ENCODE measurements at places on chromosomes 16 and 17. TPM values are rescaled to one million over a fixed set of nuclear protein-coding genes. Genes with fewer than 3 reads are reported as not detected.
A peak's percentile ranks its signal among the peaks of the same experiment; 100 is the strongest.

Gene GJD3
- not detected for total RNA-seq

Gene CDIP1
- total RNA-seq, result 33.0 TPM

DNA sequence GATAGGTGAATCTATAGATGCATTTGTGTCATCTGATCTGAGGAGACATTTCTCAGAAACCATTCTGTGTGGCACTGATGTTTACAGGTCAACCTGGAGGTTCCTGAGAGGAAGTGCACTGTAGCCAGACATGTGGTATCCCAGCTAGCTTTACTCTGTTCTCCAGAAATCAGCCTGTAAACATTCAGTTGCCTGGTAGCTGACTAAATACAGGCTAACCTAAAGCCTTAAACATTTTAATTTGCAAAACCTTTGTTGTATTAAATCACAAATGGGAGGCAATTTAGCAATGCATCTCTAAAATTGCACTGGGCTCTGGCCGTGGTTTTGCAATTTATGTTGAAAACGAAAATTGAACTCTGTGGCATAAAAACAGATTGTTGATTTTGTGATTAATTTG lies 207.6 kb downstream of the FTO start:
- no peak for DNase-seq
- no peak overlapping the region for H3K27ac ChIP-seq
- H3K36me3 ChIP-seq, result peaks cover 9% of the 10 kb centered on the region
- peaks cover 29% of the 10 kb centered on the region for H3K4me1 ChIP-seq
- H3K27me3 ChIP-seq, result no peaks in the 10 kb centered on the region

DNA sequence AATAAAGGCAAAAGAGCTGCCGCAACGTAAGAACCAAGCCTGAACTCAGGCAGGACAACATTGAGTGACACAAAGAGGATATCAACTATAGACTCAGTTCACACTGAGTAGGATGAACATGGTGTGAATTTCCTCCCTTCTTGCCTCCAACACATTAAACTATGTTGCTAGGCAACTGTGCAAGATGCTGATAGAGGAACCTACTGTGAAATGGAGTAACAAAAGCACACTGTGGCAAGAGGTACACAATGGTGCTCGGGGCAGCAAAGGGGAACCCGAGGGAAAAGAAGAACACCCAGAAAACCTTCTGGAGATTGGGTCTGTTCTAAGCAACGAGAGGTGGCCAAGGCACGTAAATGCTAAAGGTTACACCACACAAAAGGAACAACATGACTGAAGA lies 34.1 kb downstream of the GRB2 start:
- peak overlapping the region; percentile 58 for H3K27ac ChIP-seq
- H3K4me3 ChIP-seq, result no peak overlapping the region
- no peaks in the 10 kb centered on the region for H3K27me3 ChIP-seq
- peaks cover 61% of the 10 kb centered on the region for H3K4me1 ChIP-seq
- no peak for DNase-seq

Gene KRT14
- total RNA-seq, result not detected

Gene UBALD1
- 21.3 TPM for total RNA-seq

- no peaks in the 10 kb centered on the region for H3K27me3 ChIP-seq
- peaks cover 4% of the 10 kb centered on the region for H3K36me3 ChIP-seq
- no peak overlapping the region for H3K27ac ChIP-seq
- no peak for DNase-seq
- no peak overlapping the region for H3K4me3 ChIP-seq
Measured at GRCh38 chr17:74805591-74805991, 29.4 kb upstream of the NAT9 start.

Gene TP53TG3D
- total RNA-seq, result 0.66 TPM

DNA sequence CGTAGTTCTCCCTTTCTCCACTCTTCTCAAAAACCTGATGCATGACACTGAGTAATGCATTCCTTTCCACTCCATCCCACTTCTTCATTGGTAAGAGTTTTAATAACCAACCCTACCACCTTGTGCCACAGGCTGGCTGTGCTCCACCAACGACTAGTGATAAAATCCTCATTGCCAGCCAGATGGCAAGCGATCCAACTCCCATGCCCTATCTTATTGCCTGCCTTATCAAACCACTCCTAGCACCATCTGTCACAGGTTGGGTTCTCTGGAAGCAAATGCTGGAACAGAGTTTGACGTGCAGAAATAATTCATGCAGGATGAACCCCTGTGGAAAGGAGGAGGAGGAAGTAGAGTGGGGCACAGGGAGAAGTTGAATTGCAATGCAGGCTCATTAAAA lies 99.5 kb downstream of the CHD9NB start:
- no peak overlapping the region for H3K27ac ChIP-seq
- H3K27me3 ChIP-seq, result peaks cover 12% of the 10 kb centered on the region
- H3K36me3 ChIP-seq, result no peaks in the 10 kb centered on the region
- no peak for DNase-seq
- no peaks in the 10 kb centered on the region for H3K4me1 ChIP-seq
- no peak overlapping the region for H3K4me3 ChIP-seq

Gene AHSP
- total RNA-seq, result not detected

- no peak overlapping the region for H3K4me3 ChIP-seq
- no peak for DNase-seq
- peaks cover 2% of the 10 kb centered on the region for H3K36me3 ChIP-seq
- peaks cover 2% of the 10 kb centered on the region for H3K4me1 ChIP-seq
- H3K27me3 ChIP-seq, result no peaks in the 10 kb centered on the region
- no peak overlapping the region for H3K27ac ChIP-seq
Measured at GRCh38 chr17:81067391-81067811, 32.5 kb downstream of the BAIAP2 start.

Gene CFAP119
- 3.7 TPM for total RNA-seq

Gene GUCY2D
- not detected for total RNA-seq

- H3K36me3 ChIP-seq, result no peaks in the 10 kb centered on the region
- no peaks in the 10 kb centered on the region for H3K4me1 ChIP-seq
- no peak for DNase-seq
- H3K4me3 ChIP-seq, result no peak overlapping the region
- H3K27me3 ChIP-seq, result no peaks in the 10 kb centered on the region
- H3K27ac ChIP-seq, result no peak overlapping the region
Measured at GRCh38 chr16:59783191-59783590, 1049.1 kb upstream of the GOT2 start.

GRCh38 chr17:45302649-45303173 lies 14.1 kb downstream of the MAP3K14 start:
- H3K4me3 ChIP-seq, result peak overlapping the region; percentile 55
- H3K4me1 ChIP-seq, result peaks cover 67% of the 10 kb centered on the region

DNA sequence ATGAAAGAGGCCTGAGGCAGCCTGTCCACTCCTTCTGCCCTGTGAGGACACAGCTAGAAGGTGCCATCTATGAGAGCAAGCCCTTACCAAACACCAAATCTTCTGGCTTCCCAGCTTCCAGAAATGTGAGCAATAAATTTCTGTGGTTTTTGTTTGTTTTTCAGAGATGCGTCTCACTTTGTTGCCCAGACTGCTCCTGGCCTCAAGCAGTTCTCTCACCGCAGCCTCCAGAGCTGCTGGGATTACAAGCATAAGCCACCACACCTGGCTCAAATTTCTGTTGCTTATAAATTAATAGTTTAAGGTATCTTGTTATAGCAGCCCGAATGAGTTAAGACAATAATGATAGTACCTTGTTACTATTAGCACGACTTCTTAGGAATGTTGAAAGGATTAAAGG lies 12.5 kb upstream of the SLC16A11 start:
- peaks cover 17% of the 10 kb centered on the region for H3K4me1 ChIP-seq
- H3K27ac ChIP-seq, result no peak overlapping the region
- H3K36me3 ChIP-seq, result no peaks in the 10 kb centered on the region
- H3K4me3 ChIP-seq, result no peak overlapping the region

DNA sequence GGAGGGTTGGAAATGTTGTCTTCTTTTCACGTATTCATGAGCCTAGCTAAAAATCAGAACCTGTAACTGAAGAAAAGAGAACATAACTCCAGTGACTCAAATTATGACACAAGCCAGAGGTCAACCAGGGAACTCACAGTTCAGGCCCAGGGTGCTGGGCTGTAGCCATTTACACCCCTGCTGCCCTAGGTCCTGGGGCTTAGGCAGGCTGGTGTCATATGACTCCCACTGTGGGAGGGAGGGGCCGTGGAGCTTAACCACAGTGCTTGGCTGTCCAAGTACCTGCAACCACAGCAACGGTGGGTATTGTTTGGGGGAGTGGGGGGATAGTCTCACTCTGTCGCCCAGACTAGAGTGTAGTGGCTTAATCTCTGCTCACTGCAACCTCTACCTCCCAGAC lies 71.1 kb upstream of the AMZ2 start:
- no peaks in the 10 kb centered on the region for H3K36me3 ChIP-seq
- H3K27me3 ChIP-seq, result no peaks in the 10 kb centered on the region
- no peak overlapping the region for H3K4me3 ChIP-seq
- H3K27ac ChIP-seq, result no peak overlapping the region

DNA sequence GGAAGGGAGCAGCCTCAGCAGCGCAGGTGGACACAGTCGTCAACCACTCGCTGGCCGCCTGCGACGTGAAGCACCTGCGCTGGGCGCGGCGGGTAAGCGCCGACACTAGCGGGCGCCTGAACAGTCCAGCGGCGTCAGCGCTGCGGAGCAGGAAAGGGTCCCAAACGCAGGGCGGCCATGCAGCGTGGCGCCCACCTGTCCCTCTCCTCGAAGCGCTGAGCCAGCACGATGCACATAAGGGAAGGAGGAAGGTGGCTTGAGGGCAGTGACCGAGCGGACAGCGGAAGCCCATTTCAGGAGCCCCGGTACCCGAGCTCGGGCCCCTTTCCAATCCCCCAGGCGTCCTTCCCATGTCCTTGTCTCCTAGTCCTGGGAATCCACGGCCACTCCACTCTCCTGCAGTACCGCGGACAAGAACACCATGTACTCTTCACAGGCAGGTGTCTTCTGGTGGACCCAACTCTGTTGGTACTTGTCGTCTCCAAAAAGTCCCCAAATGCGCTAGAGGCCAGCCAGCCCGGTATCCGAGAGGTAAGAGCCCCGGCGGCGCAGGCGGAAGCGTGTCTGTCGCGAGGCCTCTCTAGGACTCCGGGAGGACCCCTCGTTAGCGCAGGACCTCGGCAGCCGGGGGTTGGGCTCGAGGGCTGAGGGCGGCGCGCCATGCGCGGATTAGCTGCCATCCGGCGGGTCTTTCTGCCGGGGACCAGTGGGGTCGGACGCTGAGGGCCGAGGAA lies 14.4 kb downstream of the ZNF232 start:
- H3K27me3 ChIP-seq, result peaks cover 11% of the 10 kb centered on the region
- peak overlapping the region; percentile 77 for H3K4me3 ChIP-seq
- DNase-seq, result peak; percentile 59

DNA sequence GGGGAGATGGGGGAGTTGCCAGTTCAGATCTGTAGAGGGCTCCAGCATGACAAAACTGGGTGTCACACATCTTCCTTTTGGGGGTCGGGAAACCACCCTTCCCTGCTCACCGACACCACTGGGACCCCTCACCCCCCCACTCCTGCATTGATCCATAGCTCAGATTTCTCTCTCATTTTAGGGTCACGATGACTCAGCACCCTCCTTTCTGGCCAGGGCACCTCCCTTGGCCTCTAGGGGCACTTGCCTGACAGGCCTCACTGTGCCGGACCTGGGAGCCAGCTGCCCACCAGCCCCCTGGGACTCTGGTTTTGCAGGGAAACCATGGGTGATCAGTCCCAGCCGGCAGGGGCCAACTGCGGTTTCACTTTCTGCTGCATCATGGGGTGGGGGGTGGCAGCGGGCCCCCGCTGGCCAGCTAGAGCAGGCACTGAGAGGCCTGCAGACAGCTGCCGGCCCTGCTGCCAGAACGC lies 239.4 kb downstream of the MRTFB start:
- no peaks in the 10 kb centered on the region for H3K36me3 ChIP-seq
- peaks cover 34% of the 10 kb centered on the region for H3K4me1 ChIP-seq
- H3K4me3 ChIP-seq, result no peak overlapping the region
- H3K27ac ChIP-seq, result no peak overlapping the region
- H3K27me3 ChIP-seq, result no peaks in the 10 kb centered on the region

Gene DOC2A
- total RNA-seq, result 0.89 TPM

Gene MAP2K4
- 43.6 TPM for total RNA-seq

DNA sequence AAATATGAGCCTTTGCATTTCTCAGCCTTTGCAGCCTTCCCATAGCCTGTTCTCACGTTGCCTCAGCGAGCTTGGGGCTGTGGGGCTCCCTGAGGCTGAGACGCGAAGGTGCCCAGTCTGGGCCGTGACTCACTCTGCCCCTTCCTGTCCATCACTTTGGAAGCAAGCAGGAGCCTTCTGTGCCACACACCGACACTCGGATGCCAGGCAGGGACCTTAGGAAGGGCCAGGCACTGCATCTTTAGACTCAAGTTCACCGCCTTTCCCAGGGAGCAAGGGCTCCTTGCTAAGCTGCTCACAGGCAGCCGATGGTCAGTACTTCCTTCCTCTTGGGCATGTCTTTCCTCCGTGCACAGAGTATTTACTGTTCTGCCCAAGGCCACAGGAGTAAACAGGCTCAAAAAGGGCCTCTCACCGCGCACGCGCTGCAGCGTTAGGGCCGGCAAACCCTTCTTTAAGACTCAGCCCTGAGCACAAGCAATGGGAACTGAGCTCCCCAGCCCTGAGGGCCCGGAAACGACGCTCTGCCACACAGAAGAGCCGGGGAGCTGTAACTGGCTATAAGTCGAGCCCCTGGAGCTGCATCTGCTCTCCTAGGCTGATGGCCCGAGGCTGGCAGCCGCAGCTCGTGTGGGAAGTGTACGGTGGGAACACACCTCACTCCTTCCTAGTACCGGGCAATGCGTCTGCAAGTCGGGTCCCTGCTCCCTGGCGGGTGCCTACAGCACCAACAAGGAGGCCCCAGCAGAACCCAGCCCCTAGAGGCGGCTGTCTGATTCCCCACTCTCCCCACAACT lies 7.2 kb downstream of the TIMM22 start:
- DNase-seq, result no peak
- H3K4me1 ChIP-seq, result peaks cover 16% of the 10 kb centered on the region
- no peak overlapping the region for H3K4me3 ChIP-seq
- H3K36me3 ChIP-seq, result peaks cover 16% of the 10 kb centered on the region

Gene APRT
- 241 TPM for total RNA-seq

Gene WFDC1
- total RNA-seq, result not detected

- no peaks in the 10 kb centered on the region for H3K36me3 ChIP-seq
- H3K27ac ChIP-seq, result no peak overlapping the region
- DNase-seq, result peak; percentile 69
- no peaks in the 10 kb centered on the region for H3K4me1 ChIP-seq
- no peak overlapping the region for H3K4me3 ChIP-seq
Measured at GRCh38 chr16:88437367-88437964, 15.6 kb upstream of the ZFPM1 start.

DNA sequence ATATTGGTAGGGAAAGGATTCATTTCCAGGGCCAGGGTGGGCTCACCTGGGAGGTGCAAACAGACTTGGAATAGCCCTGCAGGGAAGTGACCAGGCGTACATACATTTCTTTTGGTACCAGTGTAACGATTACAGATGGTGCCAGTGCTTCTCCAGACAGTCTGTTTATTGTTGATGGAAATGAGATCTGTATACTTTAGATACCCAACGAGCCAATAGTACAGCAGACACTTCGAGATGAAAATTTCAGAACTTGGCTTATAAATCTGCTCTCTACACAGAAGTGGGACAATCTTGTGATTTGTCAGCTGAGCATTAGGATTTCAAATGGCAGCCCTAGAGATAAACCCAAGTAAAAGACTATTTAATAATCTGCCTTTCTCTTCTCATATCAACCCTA lies 57.9 kb downstream of the HS3ST2 start:
- no peak for DNase-seq
- no peak overlapping the region for H3K27ac ChIP-seq
- H3K36me3 ChIP-seq, result no peaks in the 10 kb centered on the region
- H3K27me3 ChIP-seq, result no peaks in the 10 kb centered on the region
- no peak overlapping the region for H3K4me3 ChIP-seq

GRCh38 chr17:59761385-59762048 lies 54.1 kb downstream of the VMP1 start:
- H3K4me3 ChIP-seq, result peak overlapping the region; percentile 8
- peaks cover 59% of the 10 kb centered on the region for H3K36me3 ChIP-seq
- peaks cover 45% of the 10 kb centered on the region for H3K4me1 ChIP-seq

Data from activated naive CD8-positive, alpha-beta T cell treated with anti-CD3 and anti-CD28 coated beads for 36 hours (primary cell).